GM12878 (cell line): ENCODE measurements at places on chromosomes 6 and 20.
A peak's percentile ranks its signal among the peaks of the same experiment; 100 is the strongest.

- DNase-seq = no peak
These were observed 14.8 kb upstream of the NAA20 start for GRCh38 chr20:20002101-20002998.

- no peak for DNase-seq
These were observed 82.8 kb downstream of the ATRN start for GRCh38 chr20:3553663-3554062.

DNA sequence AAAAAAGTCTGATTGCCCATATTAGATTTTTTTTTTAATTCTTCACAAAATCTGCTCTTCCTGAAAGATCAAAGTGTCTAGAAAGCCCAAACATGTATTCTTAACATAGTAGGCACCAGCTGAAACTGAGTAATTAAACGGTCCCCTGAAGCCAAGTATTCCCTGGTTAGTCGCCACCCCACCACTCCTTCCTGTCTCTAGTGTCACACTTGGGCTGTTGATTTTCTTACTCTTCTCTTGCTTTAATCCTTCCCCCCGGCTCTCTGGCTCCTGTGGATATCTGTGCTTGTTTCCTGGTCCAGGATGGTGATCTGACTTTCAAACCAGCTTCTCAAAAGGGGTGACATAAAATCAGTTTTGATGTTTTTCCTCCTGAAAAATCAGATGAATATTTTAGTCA is 162.9 kb downstream of the QKI start:
- DNase-seq = no peak

DNA sequence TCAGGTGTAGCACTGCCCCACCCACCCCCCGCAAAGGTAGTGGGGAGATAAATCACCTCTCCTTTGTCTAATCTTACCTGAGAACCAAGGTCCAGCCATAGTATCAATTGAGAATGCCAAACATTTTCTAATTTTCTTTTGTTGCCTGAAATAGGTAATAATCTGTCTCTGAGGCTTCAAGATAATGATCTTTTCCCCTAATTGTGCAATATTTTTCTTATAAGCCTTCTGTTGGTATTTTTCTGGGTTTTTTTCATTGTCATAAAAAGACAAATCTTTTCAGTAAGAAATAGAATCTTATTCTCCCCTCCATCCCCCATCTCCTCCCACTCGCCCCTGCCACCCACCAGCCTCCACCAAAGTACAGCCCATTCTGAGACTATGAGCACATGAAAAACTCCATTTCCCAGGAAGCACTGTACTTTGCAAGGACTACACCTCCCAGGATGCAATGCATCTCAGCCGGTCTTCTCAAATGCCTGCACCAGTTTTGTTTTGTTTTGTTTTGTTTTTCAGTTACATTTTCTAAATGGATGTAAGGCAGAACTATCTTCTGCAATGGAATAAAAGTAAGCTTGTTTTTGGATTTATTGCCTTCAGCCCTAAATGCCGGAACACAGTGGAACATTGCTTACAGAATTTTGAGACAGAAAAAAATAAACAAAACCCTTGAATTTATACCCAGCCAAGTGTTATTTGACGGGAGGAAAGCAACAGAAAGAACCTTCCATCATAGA is 268.0 kb downstream of the TFAP2A start:
- DNase-seq = peak; percentile 8

GRCh38 chr6:34521463-34522285 is 34.5 kb downstream of the SPDEF start:
- no peak for DNase-seq

GRCh38 chr6:15132167-15132566 is 113.7 kb upstream of the JARID2 start:
- no peak for DNase-seq

- no peak for DNase-seq
These were observed 150.4 kb upstream of the PHACTR3 start for GRCh38 chr20:59453759-59454560.

DNA sequence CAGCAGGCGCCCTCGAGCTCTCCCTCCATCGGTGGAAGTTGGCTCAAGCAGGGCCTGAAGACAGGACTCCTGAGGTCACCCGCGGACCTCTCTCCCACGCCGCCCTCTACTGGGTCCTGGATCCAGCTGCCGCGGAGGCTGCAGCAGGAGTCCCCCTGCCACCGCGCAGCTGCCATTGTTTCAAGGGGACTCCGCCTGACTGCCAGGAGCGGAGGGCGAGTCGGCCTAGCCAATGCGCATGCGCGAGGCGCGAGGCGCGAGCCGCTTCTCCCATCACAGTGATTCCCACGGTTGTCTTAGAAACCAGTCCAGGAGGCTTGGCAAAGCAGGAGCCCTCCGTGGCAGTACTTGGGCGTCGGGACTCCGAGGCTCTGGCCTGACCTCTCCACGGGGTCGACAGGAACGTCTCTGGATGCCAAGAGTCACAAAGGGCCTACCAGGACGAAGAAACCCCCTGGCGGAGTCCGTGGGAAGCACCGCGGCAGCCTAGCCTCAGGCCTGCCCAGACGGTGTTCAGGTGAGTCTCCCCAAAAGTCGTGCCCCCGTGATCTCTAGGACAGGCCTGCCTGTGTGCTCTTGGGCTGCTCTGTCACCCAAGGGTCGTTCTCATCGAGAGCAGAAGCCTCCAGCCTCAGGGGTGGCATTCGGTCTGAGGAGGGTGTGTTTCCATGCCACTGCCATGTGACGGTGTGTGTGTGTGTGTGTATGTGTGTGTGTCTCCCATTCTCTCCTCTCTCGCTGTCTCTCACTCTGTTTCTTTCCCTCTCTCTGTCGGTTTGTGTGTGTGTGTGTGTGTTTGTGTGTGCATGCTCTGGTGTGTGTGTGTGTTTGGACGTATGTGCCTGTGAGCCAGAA is 290.6 kb upstream of the ZNF337 start:
- DNase-seq = no peak

- peak; percentile 13 for DNase-seq
These were observed 8.7 kb downstream of the MAFB start for GRCh38 chr20:40680161-40680959.
